Osteoblast (primary cell): ENCODE measurements at places on chromosomes 1 and 21. TPM values are rescaled to one million over a fixed set of nuclear protein-coding genes. Genes with fewer than 3 reads are reported as not detected.
A peak's percentile ranks its signal among the peaks of the same experiment; 100 is the strongest.

SPRR2A gene
- not detected in 2 replicates for total RNA-seq

ELF3 gene
- total RNA-seq = under 0.01 TPM in 2 replicates

- H3K4me3 ChIP-seq = no peak overlapping the region
- DNase-seq = no peak
- peaks cover 35% of the 10 kb centered on the region for H3K4me1 ChIP-seq
- H3K27ac ChIP-seq = peak overlapping the region; percentile 90
- H3K36me3 ChIP-seq = no peaks in the 10 kb centered on the region
- no peaks in the 10 kb centered on the region for H3K27me3 ChIP-seq
These were observed 26.4 kb upstream of the FMO1 start for GRCh38 chr1:171221665-171222591.

GRCh38 chr1:64005801-64006200 lies 197.6 kb upstream of the UBE2U start:
- DNase-seq = no peak
- peak overlapping the region; percentile 27 for H3K27ac ChIP-seq
- peaks cover 21% of the 10 kb centered on the region for H3K4me1 ChIP-seq
- no peaks in the 10 kb centered on the region for H3K27me3 ChIP-seq
- H3K36me3 ChIP-seq = no peaks in the 10 kb centered on the region
- H3K4me3 ChIP-seq = no peak overlapping the region

DNA sequence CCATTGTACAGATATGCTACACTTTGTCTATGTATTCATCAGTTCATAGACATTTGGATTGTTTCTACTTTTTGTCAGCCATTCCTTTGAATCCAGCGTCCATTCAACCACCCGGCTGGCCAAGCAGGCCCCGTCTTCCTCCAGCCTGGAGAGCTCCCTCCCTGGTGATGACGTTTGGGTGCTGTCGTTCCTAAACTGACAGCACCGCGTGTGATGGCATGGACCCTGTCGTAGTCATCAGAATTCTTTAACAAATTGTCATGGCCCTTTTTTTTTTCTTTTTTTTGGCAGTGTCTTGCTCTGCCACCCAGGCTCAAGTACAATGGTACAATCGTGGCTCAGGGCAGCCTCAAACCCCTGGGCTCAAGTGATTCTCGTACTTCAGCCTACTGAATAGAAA lies 138.6 kb upstream of the ERRFI1 start:
- no peak overlapping the region for H3K27ac ChIP-seq
- DNase-seq = no peak
- peaks cover 6% of the 10 kb centered on the region for H3K4me1 ChIP-seq
